ENCODE measurements at places on chromosomes 5 and 9. TPM values are rescaled to one million over a fixed set of nuclear protein-coding genes. Genes with fewer than 3 reads are reported as not detected.

The PCDHGA2 gene
- 0.90 TPM for total RNA-seq

The SLC6A7 gene
- not detected for total RNA-seq

The TERT gene
- total RNA-seq, result not detected

The SLC46A2 gene
- not detected for total RNA-seq

The RNF38 gene
- total RNA-seq, result 12.7 TPM

The GHR gene
- 0.66 TPM for total RNA-seq

The PCDHGA10 gene
- total RNA-seq, result 3.9 TPM

The ELAVL2 gene
- total RNA-seq, result 0.09 TPM

The DMRT2 gene
- total RNA-seq, result not detected

The NFX1 gene
- 15.2 TPM for total RNA-seq

The ORM2 gene
- not detected for total RNA-seq

The SAPCD2 gene
- total RNA-seq, result 5.5 TPM

The SAXO1 gene
- not detected for total RNA-seq

The SNCB gene
- total RNA-seq, result 0.09 TPM

The NME5 gene
- 1.5 TPM for total RNA-seq

The SLC6A19 gene
- total RNA-seq, result not detected

The PLPP7 gene
- 3.3 TPM for total RNA-seq

The LOX gene
- 22.4 TPM for total RNA-seq

The CA9 gene
- not detected for total RNA-seq

The FAXDC2 gene
- 3.0 TPM for total RNA-seq

Data from endothelial cell of coronary artery (primary cell).